GM12891 (cell line): ENCODE measurements at places on chromosomes 2 and 18.

- DNase-seq, result no peak
These were observed 1.6 kb upstream of the RAMP1 start for GRCh38 chr2:237857791-237858190.

GRCh38 chr2:7007846-7008741, 90.9 kb downstream of the RNF144A start:
- DNase-seq, result no peak

DNA sequence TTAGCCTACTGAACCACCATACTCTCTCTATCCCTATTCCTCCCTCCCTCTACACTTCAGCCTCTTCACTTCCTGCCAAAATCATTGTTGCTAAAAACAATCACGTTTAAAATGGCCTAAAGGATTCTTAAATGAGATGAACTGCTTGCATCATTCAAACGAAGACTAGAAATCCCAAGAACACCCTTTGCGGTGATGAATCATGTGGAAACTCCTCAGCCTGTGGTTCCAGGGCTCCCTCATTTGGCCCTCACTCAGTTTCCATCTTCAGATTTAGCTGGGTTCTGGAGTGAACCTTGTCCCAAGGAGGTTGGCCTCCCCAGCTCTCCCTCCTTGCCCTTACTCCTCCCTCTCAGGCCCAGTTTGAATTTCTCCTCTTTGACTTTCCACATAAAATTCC, 125.6 kb upstream of the CDC42EP3 start:
- no peak for DNase-seq

- DNase-seq, result no peak
These were observed 294.1 kb downstream of the PDE11A start for GRCh38 chr2:177778472-177778871.

DNA sequence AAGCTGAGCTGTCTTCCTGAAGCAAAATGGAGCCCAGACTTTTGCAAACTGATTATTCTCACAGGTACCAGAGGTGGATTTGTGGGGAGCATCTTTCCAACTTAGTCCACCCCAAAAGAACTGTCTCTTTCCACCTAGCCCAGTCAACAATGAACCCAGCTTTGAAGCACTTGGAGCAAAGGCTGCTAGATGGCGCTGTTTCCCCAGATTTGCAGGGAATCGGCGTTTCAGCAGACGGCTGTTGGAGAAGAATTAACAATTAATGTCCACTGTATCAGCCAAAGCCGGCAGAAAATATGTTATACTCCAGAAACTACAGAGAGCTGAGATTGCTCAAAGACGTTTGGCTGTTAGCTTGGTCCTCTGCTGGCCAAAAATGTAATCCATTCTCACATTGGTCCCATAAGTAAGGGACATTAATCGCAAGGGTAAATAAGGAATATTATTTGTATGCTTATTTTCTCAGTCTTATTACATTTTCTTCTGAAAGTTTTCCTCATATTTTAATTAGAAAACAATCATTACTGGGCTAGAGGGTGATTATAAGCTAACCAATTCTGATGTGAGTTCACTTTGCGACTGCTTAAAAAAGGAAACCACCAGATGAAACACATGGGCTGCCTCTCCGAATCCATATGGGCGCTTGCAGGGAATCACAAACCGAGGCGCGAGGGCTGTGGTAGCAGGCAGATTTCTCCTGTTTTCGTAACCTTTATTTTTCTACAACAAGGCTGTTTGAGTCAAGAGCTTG, 423.8 kb upstream of the MEX3C start:
- DNase-seq, result peak; percentile 20

- no peak for DNase-seq
These were observed 18.8 kb downstream of the HJURP start for GRCh38 chr2:233835230-233836186.

- no peak for DNase-seq
These were observed 63.1 kb upstream of the TMEM178A start for GRCh38 chr2:39602616-39603015.

DNA sequence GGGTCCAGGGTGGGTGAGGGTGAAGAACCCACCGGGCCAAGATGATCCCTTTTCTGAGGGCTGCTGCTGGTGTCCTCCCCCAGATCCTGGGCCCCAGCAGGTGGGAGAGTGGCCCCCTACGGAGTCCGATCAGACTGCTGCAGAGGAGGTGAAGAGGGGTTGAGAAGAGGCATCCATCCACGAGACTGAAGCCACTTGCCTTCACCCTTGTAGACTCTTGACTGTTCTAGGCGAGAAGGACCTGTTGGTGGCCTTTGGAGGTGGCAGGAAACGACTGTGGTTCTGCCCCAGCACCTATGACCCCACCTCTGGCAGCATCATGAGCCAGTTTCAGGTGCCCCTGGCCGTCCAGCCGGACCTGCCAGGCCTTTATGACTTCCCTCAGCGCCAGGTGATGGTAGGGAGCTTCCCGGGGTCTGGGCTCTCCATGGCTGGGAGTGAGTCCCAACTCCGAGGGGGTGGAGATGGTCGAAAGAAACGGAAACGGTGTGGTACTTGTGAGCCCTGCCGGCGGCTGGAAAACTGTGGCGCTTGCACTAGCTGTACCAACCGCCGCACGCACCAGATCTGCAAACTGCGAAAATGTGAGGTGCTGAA, 1.5 kb downstream of the TET3 start:
- no peak for DNase-seq

DNA sequence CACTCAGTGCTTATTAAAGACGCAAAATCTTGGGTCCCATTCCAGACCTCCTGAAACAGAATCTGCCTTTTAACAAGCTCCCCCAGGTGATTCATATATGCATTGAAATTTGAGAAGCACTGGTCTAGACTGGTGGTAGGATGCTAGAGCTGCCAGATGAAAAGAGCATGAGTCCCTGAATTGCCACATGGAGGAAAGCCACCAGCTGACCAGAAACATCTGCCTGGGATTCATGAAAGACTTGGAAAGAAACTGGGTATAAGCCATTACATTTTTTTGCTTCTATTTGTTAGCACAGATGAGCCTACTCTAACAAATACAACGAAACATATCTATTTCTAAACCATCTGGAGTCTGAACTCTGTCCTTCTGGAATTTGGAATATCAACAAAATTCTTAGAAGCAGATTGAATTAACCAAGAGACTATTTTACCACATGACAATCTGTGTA, 228.9 kb downstream of the RBM43 start:
- no peak for DNase-seq

DNA sequence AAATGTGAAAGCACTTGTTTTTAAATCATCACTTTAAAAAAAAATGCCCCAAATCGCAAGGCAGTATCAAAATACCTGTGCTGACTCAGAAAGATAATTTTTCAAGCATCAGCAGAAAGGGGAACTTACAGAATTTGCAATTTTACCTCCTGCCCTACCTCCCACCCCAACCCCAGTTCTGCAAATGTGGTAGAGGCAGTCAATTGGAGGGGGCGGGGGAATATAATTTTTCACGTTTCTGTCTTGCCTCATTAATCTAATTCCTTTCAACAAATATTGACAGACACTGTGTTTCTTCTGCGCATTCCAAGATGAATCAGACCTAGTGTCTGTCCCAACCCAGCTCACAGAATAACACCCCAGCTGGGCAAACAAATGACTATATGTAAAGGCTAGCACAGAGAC, 76.8 kb downstream of the ALPK2 start:
- DNase-seq, result no peak

GRCh38 chr2:204339212-204339715, 206.0 kb upstream of the PARD3B start:
- DNase-seq, result no peak

DNA sequence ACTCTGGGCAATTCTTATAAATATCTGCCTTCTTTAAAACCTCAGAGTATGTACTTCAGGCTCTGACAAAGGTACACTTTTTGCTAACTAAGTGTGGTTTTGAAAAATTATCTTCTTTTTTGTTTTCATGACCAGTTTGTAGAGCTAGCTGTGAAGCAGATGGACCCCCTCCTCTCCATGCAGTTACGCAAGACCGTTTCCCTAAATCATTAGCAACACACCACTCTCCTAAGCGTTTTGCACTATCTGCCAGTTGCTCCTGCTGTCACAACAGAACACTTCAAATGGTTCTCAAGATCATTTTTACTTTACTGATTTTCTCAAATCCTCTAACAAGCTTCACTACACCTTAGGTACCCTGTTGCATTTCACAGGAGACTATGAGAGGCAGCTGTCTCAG, 53.3 kb downstream of the GULP1 start:
- DNase-seq, result no peak

DNA sequence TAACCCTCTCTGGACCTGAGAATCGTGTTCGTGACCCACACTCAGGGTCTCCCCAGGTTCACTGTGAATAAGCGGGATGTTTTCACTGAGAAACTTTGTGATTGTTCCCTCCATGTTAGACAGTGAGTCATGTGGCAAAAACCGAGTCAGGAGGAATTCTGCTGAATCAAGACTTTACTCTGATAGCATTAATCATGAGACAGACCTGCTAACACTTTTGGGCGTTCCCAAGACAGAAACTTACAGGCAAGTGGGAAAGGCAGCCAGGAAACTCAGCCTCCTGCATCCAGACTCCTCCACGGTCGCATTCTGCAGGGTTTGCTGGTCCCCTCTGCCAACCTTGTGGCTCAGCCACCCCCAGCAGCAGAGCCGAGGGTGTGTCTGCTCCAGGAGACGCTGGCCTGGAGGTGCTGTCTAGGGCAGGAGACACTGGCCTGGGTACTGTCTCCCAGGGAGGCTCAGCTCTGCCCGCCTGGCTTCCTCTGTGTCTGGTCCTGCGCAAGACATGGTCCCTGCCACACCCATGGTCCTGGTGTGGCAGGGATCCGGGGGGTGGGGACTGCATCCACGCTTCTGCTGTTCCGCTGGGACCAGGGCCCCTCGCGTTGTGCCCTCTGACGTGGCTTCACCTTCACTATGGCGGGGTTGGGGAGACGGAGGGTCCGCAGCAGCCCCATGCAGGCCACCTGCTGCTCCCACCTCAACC, 177.4 kb downstream of the TWIST2 start:
- DNase-seq, result no peak

- no peak for DNase-seq
These were observed 66.7 kb downstream of the RTN4 start for GRCh38 chr2:54983345-54984220.

DNA sequence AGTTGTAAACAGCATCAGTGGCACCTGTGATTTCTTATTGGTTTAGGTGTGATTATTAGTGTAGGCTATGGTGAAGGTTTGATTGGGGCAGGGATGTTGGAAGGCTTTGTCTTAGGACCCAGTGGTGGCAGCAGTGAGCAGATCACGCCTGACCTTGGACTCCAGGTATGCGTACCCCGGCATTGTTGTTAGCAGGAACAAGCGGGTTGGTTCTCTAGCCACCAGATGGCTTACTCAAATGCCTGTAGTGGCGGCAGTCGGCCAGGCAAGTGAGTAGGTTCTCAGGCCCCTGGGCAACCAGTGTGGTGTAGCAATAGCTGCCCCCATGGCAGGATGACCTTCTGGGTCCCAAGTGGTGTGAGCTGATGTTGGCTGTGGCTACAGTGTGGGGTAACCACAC, 558.3 kb downstream of the KCNJ3 start:
- DNase-seq, result no peak

DNA sequence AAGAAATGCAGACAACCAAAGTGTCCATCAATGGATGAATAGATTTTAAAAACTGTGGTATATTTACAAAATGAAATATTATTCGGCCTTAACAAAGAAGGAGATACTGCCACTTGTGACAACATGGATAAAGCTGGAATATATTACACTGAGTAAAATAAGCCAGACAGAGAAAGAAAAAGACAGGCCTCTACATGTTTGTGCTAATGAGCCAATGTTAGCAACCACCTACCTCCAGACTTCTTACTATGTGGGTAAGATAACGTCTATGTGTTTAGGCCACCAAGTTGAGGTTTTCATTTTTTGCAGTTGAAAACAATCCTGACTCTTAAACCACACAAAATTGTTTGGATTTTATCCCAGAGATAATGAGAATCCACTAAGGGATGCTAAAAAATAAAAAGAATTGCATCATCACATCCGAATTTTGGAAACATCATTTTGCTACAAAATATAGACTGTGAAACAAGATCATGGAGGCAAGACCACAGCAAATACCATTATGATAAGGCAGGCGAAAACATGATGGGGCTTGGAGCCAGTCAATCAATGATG, 47.0 kb downstream of the EVA1A start:
- no peak for DNase-seq

GRCh38 chr2:34892766-34893165, 1293.7 kb upstream of the FAM98A start:
- no peak for DNase-seq

- DNase-seq, result no peak
These were observed 1276.2 kb upstream of the NRXN1 start for GRCh38 chr2:52308156-52308555.

- DNase-seq, result no peak
These were observed 79.6 kb upstream of the SPOPL start for GRCh38 chr2:138421971-138422335.

DNA sequence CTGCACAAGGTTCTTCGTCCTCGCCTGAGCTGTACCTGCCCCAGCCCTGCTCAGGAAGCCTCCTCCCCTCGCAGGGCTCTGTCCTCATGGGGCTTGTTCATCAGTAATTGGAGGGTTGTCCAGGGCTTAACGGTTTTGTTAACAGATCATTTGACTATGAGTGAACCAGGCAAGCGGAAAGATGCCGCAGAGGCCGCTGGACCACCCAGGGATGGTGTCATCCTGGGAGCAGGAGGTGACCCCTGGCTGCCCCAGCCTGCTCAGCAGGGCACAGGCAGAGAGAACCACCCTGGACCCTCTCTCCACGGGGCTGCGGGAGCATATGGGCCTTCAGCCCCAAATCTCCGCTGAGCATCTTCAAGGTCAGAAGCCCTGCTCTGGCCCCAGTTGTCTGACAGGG, 264.3 kb downstream of the KLHL29 start:
- no peak for DNase-seq

DNA sequence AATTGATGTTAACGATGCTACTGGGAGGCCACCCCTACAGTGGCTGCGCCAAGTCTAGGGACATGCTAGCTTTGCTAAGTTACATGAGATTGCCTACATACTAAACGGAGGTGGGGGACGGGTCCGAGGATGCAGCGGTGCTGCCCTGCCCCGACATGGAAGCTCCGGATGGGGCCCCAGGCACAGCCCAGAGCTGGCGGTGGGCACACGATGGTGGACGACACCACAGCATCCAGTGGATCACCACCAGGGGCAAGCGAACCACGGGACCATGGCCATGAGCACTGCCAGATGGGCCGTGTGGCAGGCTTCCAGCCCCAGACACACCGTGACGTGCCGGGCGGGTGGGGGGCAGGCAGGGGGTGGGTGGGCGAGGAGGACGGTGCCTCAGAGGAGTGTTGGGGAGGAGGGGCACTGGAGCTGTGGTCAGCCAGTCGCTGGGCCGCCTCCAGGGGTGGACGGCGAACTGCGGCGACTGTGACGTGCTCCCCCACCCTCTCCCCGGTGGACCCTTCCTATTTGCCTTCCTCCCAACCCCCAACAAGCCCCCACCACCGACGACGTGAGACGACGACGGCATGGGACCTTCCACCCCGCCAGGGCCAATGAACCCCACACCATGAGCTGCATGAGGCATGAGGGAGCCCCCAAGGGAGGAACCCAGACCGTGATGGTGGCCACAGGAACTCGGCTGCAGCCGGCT, 90.6 kb upstream of the ANKRD30BL start:
- DNase-seq, result no peak

DNA sequence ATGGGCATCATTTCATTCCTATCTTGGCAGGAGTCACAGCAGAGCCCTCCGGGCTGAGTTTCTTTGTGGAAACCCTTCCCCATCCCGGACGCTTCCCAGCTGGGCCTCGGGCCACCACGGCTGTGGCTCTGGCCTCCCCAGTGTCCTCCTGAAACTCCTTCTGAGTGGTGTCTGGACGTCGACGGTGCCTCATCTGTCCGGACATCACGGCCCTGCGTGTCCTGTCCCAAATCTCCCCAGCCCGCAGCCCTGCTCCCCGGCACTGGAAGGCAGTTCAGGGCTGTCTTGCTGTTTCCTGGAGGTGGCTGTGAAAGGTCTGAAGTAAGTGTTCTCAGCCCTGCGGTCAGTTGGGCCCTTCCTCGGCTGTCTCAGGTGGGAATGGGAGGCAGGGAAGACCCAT, 99.8 kb upstream of the TMEM18 start:
- DNase-seq, result no peak
